ENCODE measurements at places on chromosomes 12 and 14. TPM values are rescaled to one million over a fixed set of nuclear protein-coding genes. Genes with fewer than 3 reads are reported as not detected.
A peak's percentile ranks its signal among the peaks of the same experiment; 100 is the strongest.

DNA sequence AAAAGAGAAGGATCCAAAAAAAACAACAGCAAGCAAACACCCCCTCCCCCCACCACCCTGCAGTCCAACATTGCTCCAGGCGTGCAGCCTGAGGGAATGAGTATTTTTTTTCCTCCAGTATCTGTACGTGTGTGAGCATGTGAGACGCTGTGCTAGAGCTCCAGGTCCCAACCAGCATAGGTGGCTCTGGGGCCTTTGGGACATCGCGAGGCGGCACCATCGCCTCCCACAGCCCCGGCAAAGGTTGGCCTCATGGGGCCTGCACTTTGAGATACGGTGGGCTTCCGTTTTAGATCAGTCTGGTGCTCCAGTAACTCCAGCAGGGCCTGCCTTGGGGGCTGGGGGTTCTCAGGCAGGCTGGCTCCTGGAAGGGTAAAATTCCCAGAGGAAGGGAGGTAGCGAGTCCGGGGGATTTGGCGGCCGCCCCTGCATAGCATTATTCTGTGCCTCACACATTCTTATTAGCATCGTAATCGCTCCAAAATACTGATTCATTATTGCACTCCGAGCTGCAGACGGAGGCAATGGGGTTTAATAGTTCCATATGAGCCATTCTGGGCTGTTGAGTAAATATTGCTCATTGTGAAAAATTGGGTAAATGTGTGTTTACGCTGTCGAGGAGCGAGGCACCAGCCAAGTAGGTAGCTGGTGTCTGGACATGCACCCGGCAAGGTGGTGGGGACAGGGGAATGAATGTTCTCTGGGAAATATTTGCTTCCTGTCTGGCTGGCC, 143.1 kb upstream of the MYL2 start:
- no peak for DNase-seq
- no peaks in the 10 kb centered on the region for H3K36me3 ChIP-seq
- H3K27me3 ChIP-seq: peaks cover 1% of the 10 kb centered on the region

DNA sequence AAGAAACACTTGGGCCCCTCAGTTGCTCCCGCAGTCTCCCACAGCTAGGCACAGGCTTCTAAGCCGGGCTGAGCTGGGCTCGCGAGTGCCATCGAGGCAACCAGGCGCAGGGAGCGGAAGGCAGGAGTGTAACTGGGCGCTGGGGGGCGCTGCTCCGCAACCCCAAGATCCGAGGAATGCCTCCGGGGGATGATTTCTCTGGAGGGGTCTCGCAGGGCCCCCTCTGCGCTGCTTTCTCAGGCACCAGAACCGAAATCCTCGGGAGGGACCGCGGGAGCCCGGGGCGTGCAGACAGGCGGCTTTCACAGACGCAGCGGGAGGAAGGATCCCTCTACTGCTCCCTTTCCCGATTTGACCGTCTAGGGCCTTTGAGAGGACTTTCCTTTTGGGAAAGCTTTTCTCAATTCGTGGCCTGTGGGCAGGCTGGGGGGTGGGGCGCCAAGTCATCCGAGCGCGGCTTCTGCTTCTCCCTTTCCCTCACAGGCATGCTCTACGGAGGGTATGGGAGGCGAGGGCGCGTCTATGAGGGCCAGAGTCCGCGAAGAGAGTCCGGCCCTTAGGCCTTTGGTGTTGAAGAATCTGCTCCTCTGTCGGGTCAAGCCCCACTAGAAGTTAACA, 4.3 kb upstream of the NKX2-1 start:
- DNase-seq: no peak
- H3K4me3 ChIP-seq: no peak overlapping the region
- no peaks in the 10 kb centered on the region for H3K36me3 ChIP-seq
- H3K27ac ChIP-seq: no peak overlapping the region
- H3K27me3 ChIP-seq: peaks cover 96% of the 10 kb centered on the region

DNA sequence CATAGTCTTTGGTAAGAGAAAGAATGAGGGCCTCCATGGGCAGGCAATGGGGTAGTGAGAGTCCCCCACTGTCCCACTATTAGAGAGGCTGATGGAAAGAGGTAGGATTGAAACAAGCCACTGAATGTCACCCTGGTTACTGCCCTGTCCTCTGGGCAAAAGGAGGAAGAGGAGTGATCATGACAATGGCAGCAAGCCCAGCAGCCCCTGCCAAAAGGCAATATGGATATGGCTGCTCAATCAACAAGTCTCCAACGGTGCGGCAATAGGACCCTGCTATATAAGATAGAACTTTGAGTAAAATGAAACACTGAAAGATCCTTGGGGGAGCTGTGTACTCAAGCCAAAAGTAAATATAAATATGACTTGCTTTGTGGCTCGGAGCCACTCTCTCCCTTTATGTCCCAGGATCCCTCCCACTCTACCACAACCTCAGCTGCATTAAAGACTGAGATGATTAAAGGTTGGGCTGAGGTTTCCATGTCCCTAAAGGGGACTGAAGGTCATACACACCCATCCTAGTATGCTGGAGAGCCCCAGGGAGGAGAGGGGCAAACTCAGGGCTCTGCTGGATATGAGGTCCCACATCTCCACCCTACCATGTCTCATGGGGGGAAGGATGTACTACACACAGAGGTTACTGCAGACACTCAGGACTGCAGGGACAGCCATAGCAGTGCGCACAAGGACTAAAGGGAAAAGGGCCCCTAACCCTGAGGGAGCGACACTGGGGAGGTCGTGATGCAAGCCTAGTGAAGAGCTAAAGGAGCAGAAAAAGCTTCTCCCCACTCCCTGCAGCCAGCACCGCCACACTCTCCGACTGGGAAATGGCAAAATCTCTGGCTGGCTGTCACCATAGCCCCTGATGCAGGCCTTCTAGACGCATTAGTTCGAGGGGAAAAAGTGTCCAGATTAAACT, 5.9 kb downstream of the POMT2 start:
- H3K4me1 ChIP-seq: peaks cover 78% of the 10 kb centered on the region
- no peaks in the 10 kb centered on the region for H3K27me3 ChIP-seq
- H3K27ac ChIP-seq: peak overlapping the region; percentile 89
- H3K36me3 ChIP-seq: no peaks in the 10 kb centered on the region

GRCh38 chr12:39319180-39319579, 123.7 kb downstream of the KIF21A start:
- no peaks in the 10 kb centered on the region for H3K4me1 ChIP-seq
- no peaks in the 10 kb centered on the region for H3K36me3 ChIP-seq
- DNase-seq: no peak
- no peak overlapping the region for H3K27ac ChIP-seq

DNA sequence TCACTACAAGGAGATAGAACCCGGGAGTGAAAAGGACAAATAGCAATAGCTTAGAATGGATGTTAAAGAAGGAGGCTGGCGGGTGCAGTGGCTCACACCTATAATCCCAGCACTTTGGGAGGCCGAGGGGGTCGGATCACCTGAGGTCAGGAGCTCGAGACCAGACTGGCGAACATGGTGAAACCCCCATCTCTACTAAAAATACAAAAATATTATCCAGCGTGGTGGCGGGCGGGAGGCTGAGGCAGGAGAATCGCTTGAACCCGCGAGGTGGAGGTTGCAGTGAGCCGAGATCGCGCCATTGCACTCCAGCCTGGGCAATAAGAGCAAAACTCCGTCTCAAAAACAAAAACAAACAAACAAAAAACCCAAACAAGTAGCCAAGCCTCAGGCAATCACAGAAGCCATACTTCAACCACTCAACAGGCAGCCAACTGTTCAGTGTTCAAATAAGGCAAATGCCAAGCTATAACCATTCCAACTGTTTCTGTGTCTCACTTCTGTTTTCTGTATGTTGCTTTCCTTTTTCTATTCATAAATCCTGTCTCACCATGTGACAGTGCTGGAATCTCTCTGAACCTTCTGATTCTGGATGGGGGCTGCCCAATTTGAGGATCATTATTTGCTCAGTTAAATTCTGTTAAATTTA, 3.9 kb upstream of the SPTLC2 start:
- no peaks in the 10 kb centered on the region for H3K36me3 ChIP-seq
- no peak overlapping the region for H3K4me3 ChIP-seq
- no peak overlapping the region for H3K27ac ChIP-seq
- DNase-seq: no peak
- H3K27me3 ChIP-seq: no peaks in the 10 kb centered on the region

- no peak for DNase-seq
- H3K27me3 ChIP-seq: no peaks in the 10 kb centered on the region
- H3K4me3 ChIP-seq: no peak overlapping the region
- H3K27ac ChIP-seq: no peak overlapping the region
Measured at GRCh38 chr12:68831751-68832503, 23.9 kb downstream of the MDM2 start.

- no peaks in the 10 kb centered on the region for H3K4me1 ChIP-seq
- H3K27me3 ChIP-seq: no peaks in the 10 kb centered on the region
- H3K27ac ChIP-seq: no peak overlapping the region
Measured at GRCh38 chr14:57495416-57495815, 1.8 kb upstream of the CCDC198 start.

DNA sequence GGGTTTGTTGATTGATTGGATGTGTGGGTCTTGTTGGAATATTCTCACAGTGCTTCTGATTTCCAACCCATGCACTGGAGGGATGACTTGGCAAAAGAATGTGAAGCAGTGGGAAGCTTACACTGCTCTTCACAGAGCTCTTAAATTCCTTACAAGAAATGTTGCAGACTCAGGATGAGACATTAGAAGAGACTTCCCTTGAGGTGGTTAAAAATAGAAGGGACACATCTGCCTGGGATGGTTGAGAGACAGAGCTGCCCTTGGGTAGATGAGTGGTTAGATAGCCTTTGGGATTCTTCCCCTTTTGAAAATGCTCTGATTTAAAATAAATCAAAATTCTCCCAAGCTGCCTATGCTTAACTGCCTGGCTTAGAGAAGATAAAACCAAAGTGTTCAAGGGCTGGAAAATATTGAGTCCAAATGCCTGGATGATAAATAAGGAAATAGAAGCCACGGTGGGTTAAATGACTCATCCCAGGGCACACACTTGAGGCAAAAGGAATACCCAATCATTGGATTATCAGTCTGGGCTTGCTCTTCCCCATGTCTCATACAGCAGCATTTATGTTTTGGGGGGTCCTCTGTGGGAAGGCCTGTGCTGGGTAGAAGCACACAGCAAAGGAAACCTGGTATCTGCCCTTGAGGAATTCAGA, 264.3 kb downstream of the AKAP6 start:
- H3K4me3 ChIP-seq: no peak overlapping the region
- no peaks in the 10 kb centered on the region for H3K27me3 ChIP-seq
- peaks cover 49% of the 10 kb centered on the region for H3K4me1 ChIP-seq
- H3K27ac ChIP-seq: peak overlapping the region; percentile 8
- DNase-seq: no peak

GRCh38 chr14:88866305-88866704, 41.9 kb downstream of the TTC8 start:
- DNase-seq: no peak
- H3K27me3 ChIP-seq: no peaks in the 10 kb centered on the region
- H3K4me3 ChIP-seq: no peak overlapping the region
- no peak overlapping the region for H3K27ac ChIP-seq
- H3K36me3 ChIP-seq: no peaks in the 10 kb centered on the region

GRCh38 chr12:48119834-48120195, 651 bp downstream of the PFKM start:
- peaks cover 12% of the 10 kb centered on the region for H3K36me3 ChIP-seq
- H3K27ac ChIP-seq: peak overlapping the region; percentile 91
- peak overlapping the region; percentile 89 for H3K4me3 ChIP-seq
- no peak for DNase-seq
- H3K4me1 ChIP-seq: peaks cover 12% of the 10 kb centered on the region

GRCh38 chr14:77221241-77221871, 39.8 kb downstream of the TMEM63C start:
- H3K27me3 ChIP-seq: no peaks in the 10 kb centered on the region
- no peak for DNase-seq
- H3K4me1 ChIP-seq: no peaks in the 10 kb centered on the region
- H3K36me3 ChIP-seq: no peaks in the 10 kb centered on the region
- H3K27ac ChIP-seq: no peak overlapping the region

DNA sequence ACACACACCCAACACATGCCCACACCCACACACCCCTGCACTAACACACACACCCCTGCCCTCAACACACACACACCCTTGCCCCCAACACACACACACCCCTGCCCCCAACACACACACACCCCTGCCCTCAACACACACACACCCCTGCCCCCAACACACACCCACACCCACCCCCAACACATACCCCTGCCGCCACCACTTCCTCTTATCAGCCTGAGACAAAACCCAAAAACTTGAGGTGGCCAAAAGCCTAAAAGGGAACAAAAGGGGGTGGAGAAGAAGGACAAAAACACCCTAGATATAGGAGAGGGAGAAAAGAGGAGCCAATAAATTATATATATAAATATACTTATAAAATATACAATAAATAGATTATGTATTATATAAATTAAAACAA, 9.1 kb upstream of the DEGS2 start:
- no peak for DNase-seq
- H3K27ac ChIP-seq: no peak overlapping the region
- H3K27me3 ChIP-seq: peaks cover 23% of the 10 kb centered on the region
- H3K4me1 ChIP-seq: no peaks in the 10 kb centered on the region

GRCh38 chr14:37429618-37430017, 165.4 kb downstream of the FOXA1 start:
- no peak overlapping the region for H3K27ac ChIP-seq
- H3K4me1 ChIP-seq: no peaks in the 10 kb centered on the region
- DNase-seq: no peak
- no peaks in the 10 kb centered on the region for H3K27me3 ChIP-seq
- no peak overlapping the region for H3K4me3 ChIP-seq

DNA sequence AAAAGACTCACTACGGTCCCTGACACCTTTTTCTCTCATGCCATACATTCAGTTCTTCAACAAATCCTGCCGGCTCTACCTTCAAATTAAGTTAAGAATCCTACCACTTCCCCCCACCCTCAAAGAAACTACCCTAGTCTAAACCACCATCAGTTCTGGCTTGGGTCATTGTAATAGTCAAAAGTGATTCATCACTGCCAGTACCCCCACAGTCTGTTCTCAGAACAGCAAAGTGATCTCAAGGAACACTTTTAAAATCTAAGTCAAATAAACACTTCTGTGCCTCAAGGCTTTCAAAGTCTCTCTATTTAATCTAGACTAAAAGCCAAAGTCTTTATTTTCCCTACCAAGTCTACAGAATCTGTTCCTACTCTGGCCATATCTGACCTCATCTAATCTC, 12.0 kb upstream of the FAM234B start:
- H3K36me3 ChIP-seq: no peaks in the 10 kb centered on the region
- no peak overlapping the region for H3K4me3 ChIP-seq
- no peak overlapping the region for H3K27ac ChIP-seq
- H3K27me3 ChIP-seq: no peaks in the 10 kb centered on the region
- DNase-seq: no peak

- no peaks in the 10 kb centered on the region for H3K27me3 ChIP-seq
- H3K27ac ChIP-seq: no peak overlapping the region
- H3K36me3 ChIP-seq: no peaks in the 10 kb centered on the region
- DNase-seq: no peak
Measured at GRCh38 chr12:128861226-128862016, 8.1 kb downstream of the GLT1D1 start.

- DNase-seq: no peak
- no peaks in the 10 kb centered on the region for H3K27me3 ChIP-seq
- H3K27ac ChIP-seq: no peak overlapping the region
Measured at GRCh38 chr14:28344381-28344780, 422.2 kb upstream of the FOXG1 start.

The CLEC6A gene
- total RNA-seq: not detected

The LRRC43 gene
- not detected for total RNA-seq

The PLEKHG7 gene
- total RNA-seq: not detected

The SDR9C7 gene
- 0.27 TPM for total RNA-seq

The KLHL33 gene
- total RNA-seq: 4.6 TPM

The PROX2 gene
- total RNA-seq: not detected

The KCNC2 gene
- not detected for total RNA-seq

The TMEM132D gene
- total RNA-seq: not detected

The ACSM4 gene
- not detected for total RNA-seq

The TMEM229B gene
- 0.07 TPM for total RNA-seq

The SRRM4 gene
- total RNA-seq: not detected

The CD69 gene
- 0.72 TPM for total RNA-seq

The DENND5B gene
- 27.6 TPM for total RNA-seq

All from gastrocnemius medialis (tissue), 4 donors.